Thymus (tissue), 14 donors: ENCODE measurements at places on chromosomes 2 and 18.

DNA sequence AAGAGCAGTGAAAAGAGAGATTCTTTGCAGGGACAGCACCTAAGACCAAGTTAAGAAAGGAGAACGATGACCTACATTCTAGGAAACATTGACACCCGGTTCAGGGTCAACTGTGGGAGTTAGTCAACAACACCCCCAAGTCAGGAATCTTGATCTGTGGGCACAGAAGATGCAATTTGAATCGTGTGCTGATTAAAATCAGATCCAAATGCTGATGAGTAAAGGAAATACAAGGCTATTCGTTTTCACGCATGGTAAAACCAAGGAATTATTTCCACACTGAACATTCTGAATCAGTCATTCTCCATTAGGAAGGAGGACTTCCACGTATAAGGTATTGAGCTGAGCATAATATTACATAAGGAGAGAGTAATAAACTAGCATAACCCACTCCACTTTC lies 124.2 kb downstream of the COPS8 start:
- no peak for DNase-seq

DNA sequence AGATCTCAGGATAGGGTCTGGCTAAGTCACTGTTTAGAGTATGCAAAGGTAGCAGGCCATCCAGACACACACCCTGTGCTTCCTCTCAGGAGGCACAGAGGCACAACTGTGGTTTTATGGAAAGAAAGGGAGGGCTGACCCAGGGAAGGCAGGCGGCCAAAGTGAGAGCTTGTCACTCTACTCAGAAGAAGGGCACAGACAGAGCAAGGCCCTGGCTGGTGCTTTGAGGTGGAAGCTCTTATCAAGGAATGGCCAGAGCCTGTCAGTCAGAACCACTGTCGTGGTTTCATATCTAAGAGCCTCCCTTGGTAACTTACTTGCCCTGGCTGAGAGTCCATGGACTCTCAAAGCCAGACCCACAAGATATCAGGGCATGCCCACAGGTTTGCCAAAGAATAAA lies 40.7 kb downstream of the SLC9A2 start:
- no peak for DNase-seq

GRCh38 chr2:41701231-41701630 lies 346.6 kb upstream of the PKDCC start:
- DNase-seq, result no peak

GRCh38 chr2:130728007-130728454 lies 839 bp upstream of the GPR148 start:
- DNase-seq, result no peak
